ENCODE measurements at places on chromosomes 13 and 19.

GRCh38 chr19:47699360-47699917 is 13.8 kb upstream of the EHD2 start:
- DNase-seq: peak; percentile 82

DNA sequence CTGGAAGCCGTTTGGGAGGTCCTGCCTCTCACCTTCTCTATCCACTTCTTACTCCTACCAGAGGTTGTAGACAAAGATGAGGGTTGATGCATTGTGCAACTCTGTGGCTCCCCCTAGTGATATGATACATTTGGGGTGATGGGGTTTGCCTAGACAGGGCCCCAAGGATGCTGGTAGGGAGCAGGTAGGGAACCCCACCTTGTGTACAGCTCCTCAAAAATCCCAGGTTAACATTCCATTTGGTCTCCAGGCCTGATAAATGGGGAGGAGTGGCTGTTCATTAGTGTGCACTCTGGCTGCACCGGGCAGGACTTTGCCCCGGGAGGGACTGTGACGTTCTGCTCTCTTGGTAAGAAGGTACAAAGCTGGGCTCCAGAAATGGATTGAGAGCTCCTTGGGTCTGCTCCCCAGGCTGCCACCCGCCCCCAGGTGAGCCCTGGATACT is 19.2 kb downstream of the SIGLEC8 start:
- no peak for DNase-seq

DNA sequence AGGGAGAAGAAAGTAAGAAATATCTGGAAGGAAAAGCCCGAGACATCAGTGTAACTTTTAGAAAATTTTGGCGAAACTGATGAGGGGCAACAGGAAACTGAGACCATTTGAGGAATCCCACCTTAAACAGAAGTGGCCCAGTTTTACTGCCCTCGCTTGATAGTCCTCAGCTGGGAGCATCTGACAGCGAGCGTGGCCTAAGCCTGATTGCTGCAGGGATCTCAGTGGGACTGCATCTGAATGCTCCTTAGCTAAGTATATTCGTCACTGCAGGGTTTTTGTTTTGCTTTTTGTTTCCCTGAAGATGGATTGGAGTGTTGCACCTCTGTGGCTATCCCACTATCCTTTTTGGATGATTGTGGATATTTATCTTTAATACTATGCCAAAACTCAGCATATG is 262.7 kb upstream of the KLHL1 start:
- no peak for DNase-seq

- DNase-seq: peak; percentile 3
Measured at GRCh38 chr13:84137292-84137691, 255.0 kb upstream of the SLITRK1 start.

DNA sequence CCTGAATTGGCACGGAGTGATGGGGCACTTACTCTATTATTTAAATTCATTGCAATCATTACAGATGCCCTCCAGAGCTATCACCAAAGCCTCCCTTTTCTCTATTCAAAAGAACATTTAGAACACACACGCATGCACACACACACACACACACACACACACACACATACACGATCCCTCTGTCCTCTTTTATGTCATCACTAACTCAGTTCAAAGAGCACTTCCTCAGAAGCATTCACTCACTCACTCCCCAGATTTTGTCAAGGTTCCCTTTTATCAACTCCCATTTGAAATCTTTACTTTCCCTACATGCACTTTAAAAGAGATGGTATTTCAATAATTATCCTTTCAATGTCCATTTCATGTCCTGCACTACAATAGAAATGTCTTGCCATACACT is 22.4 kb upstream of the IGFL4 start:
- no peak for DNase-seq

DNA sequence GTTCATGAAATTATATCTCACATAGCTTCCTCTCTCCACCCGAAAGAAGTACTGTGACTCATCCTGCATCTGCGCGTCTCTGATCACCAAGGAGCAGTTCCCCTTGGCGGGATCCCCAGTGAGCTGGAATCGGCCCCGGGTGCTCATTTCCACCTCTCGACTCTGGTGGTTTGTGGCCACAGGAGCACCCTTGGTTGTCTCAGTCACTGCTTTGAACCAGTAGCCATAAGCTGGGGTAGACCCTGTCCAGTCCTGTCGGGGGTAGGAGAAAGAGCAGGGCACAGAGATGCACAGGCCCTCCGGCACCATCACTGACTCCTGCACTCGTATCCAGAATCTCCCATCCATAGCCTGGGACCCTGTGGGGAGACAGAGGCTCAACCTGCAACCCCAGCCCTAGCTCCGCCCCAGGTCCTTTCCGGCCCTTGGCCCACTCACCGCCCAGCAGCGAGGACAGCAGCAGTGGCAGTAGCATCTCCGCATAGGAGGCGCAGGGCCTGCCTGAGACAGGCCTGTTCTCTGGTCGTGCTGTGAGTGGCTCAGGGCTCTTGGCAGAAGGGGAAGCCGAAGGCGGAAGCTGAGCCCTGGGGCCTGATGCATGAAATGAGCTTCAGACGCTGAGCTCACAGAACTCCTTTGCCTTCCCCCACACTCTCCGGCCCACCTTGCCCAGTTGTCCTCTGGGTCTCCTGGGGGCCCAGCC is at the start of gene SIGLEC10:
Gene SIGLEC10, minus strand, starts transcription at position 536 of the 703 bp plus-strand sequence. Its CDS starts 61 bp downstream, at position 475.
- no peak for DNase-seq

DNA sequence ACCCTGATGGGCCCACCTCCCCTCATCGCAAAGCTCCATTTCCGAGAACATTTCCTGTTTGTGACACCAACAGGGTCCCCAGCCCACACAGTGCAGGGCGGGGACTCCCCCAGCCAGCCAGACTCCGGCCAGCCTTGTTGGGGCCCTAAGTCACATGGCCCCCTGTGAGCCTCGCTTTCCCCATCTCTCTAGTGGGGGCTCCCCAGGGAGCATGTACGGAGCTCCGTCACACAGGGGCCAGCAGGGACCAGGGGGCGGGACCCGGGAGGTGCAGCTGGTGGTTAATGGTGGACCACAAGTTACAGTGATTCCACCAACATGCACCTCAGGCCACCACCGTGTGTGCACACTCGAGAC is 1.7 kb downstream of the TBXA2R start:
- no peak for DNase-seq

All from AG08396 (cell line).